ENCODE measurements at places on chromosomes 7 and 10. TPM values are rescaled to one million over a fixed set of nuclear protein-coding genes. Genes with fewer than 3 reads are reported as not detected.
A peak's percentile ranks its signal among the peaks of the same experiment; 100 is the strongest.

- DNase-seq: no peak
Observed at GRCh38 chr10:79400146-79401004, 45.0 kb downstream of the ZCCHC24 start.

DNA sequence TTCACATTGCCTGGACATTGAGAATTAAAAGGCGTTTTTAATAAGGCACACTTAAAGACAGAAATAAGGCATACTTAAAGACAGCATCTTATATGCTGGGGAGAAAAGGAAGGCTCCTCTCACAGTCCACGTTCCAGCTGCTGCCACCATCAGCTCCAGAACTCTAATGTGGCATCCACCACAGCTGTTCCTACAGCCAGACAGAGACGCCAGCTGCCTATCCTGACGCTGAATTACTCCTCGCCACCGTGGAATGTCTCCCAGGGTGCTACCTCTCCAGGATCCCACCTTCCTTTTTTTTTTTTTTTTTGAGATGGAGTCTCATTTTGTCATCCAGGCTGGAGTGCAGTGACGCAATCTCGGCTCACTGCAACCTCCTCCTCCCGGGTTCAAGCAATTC is 30.8 kb downstream of the SLC37A3 start:
- DNase-seq: no peak

GRCh38 chr10:34994565-34995142 is 95.5 kb downstream of the CUL2 start:
- peak; percentile 60 for DNase-seq

TMEM106B gene
- 44.6 TPM for total RNA-seq

- DNase-seq: no peak
Observed at GRCh38 chr7:69588773-69589172, 9.5 kb upstream of the AUTS2 start.

DNA sequence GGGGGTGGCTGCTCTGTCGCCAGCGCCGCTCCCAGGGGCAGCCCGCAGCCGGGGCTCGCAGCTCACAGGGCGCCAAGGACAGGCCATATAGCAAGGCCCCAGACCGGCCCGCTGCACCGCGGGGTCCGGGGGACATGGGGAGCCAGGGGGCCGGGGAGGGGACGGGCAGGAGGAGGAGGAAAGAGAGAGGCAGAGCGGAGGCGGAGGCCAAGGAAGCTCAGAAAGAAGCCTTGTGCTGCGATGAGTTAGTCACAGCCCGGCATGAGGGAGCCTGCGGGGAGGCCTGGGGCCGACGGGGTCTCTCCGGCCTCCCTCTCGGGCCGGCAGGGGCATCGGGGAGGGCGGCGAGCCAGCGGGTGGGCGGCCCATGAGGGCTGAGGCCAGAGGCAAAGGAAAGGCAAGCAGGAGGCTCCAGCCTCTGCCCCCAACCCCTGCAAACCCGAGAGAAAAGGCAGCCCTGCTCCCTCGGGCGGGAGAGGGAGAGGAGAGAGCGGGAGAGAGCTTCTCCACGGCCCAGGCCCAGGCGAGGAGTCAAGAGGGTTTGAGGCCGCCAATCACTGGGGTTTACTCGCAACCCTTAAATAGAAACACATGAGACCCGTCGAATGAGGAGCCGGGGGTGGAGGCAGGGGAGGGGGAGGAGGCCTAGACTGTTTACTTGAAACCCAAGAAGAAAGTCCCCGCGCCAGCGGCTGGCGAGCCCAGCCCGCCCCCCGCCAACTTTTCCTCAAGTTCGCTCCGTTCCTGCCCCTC is 167.9 kb downstream of the NEURL1 start:
- DNase-seq: peak; percentile 85

DNA sequence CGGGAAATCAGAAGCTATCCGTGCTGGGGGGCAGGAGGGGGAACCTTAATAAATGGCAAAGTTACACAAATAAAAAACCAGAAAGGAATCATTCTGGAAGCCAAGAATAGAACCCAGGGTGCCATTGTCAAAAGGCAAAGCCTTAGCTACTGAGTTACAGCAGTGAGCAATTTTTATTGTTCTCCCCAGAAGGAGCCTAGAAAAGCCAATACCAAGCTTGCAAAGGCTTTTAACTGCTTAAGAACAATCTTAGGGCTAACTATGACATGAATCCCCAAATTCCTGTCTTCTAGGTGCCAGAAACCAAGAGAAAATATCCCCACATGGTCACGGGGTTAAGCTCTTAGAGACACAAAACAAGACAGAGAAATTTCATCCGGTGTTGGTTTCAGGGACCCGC is 482.7 kb downstream of the CCSER2 start:
- no peak for DNase-seq

DNA sequence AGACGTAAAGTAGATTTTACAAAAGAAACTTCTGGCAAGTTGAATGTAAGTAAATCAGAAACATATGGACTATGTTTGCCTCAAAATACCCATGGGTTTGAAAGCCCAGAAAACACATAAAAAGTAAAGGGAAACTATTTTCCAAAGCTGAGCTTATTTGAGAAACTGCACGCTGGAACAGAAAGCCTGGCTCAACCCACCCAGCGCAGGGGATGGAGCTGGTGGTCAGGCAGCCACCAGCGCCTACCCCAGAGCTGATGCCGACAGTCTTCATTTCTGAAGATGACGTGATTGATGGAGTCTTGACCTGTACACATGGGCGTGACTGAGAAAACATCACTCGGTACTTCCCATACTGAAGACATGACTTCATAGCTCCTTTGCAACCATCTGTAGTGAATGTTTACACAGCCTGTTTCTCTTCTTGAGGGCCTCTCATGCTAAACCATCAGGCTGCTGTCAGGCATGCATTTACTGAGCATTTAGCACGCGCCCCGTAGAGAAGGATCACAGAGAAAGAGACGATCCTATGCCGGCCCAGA is 232.6 kb upstream of the AUTS2 start:
- no peak for DNase-seq

SLC18A3 gene
- total RNA-seq: not detected

DNA sequence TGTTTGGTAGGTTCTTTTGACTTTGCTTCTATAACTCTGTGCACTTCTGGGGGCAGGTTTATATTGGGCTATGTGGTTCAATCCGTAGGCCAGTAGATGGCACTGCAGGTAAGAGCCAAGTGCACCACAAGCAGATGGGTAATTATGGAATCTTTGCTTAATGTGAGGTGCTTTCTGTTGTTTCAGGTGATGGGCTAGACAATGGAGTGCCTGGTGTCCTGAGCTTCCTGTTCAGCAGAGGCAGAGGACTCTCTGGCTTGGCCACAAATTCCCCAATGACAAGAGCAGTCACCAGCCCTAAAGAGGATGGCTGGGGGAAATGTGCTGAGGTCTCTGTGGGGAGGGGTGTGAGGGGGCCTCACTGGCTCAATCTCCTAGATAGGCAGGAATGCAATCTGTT is 455.0 kb downstream of the CCSER2 start:
- no peak for DNase-seq

ZPBP gene
- total RNA-seq: not detected

GPR85 gene
- total RNA-seq: 7.1 TPM

SAP25 gene
- 0.60 TPM for total RNA-seq

DNA sequence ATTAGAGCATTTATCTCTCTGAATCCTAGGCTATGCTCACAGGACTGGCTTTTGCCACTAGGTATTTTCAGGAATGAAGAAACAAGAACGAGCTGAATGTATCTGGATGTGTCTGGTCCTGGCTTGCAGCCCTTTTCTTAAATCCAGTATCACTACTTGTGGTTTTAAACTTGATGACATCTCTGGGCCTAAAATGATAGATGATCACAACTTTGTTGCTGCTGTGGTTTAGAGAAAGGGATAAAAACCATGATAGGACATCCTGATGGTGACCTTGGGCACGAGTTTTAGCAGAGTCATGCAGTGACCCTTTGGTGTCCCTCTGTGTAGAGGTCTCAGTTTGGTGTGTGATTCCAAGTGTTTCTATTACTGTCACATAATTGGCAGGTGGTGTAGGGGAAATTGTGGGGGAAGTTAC is 31.7 kb upstream of the SEMA3C start:
- no peak for DNase-seq

MEIG1 gene
- total RNA-seq: not detected
